Cardiac muscle cell (in vitro differentiated cells and primary cell): ENCODE measurements at places on chromosomes 5 and 9. TPM values are rescaled to one million over a fixed set of nuclear protein-coding genes. Genes with fewer than 3 reads are reported as not detected.

Gene SPINK7
- not detected in 2 replicates for polyA plus RNA-seq

Gene FXN
- 45.0 and 55.8 TPM in 2 replicates for polyA plus RNA-seq

Gene PCSK1
- polyA plus RNA-seq = 0.05 TPM in 1 of 2 replicates, not detected in the other

Gene PCDHA13
- polyA plus RNA-seq = 0.27 and 0.34 TPM in 2 replicates

GRCh38 chr5:160064417-160064810 lies 54.8 kb downstream of the PWWP2A start:
- no peak for DNase-seq
- no peaks in the 10 kb centered on the region for H3K4me1 ChIP-seq
- peak overlapping the region; percentile 51 for H3K27ac ChIP-seq
- H3K27me3 ChIP-seq = no peaks in the 10 kb centered on the region

GRCh38 chr5:154770111-154770510 lies 14.9 kb downstream of the LARP1 start:
- H3K4me1 ChIP-seq = peaks cover 67% of the 10 kb centered on the region
- DNase-seq = no peak
- no peaks in the 10 kb centered on the region for H3K27me3 ChIP-seq
- no peak overlapping the region for H3K27ac ChIP-seq
- no peaks in the 10 kb centered on the region for H3K36me3 ChIP-seq

DNA sequence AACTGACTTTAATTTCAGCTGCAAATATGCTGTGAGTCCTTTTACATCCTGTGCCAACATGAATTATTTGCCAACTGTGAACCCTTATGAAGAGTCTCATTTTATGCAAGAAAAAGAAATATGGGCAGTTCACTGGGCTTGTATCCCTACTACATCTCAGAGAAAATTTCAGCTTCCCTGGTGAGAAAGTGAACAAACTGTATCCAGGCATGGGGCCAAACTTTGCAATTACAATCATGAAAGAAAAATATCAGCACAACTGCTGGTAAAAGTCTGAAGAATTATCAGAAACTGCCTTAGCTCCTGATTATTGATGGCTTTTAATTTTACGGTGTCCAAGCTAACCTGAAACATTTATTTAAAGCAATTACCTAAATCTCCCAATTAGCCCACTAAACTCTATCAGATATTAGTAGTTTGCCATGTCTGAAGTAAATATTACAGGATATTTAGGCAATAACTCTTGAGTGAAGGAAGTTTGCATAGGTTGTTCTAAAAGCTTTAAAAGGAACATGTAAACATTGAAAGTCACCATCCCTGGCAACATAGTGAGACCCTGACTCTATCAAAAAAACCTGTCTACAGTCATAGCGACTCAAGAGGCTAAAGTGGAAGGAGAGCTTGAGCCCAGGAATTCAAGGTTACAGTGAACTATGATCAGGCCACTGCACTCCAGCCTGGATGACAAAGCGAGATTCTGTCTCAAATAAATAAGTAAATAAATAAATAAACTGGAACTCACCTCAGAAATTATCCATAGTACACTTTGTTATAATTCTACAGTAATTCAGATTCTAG lies 83.9 kb upstream of the HCN1 start:
- no peaks in the 10 kb centered on the region for H3K36me3 ChIP-seq
- H3K27ac ChIP-seq = no peak overlapping the region
- peaks cover 15% of the 10 kb centered on the region for H3K4me1 ChIP-seq
- DNase-seq = peak; percentile 65
- no peak overlapping the region for H3K4me3 ChIP-seq
